ENCODE measurements at places on chromosomes 6 and 20.
A peak's percentile ranks its signal among the peaks of the same experiment; 100 is the strongest.

GRCh38 chr20:40486297-40486696 is 202.7 kb downstream of the MAFB start:
- DNase-seq, result no peak

DNA sequence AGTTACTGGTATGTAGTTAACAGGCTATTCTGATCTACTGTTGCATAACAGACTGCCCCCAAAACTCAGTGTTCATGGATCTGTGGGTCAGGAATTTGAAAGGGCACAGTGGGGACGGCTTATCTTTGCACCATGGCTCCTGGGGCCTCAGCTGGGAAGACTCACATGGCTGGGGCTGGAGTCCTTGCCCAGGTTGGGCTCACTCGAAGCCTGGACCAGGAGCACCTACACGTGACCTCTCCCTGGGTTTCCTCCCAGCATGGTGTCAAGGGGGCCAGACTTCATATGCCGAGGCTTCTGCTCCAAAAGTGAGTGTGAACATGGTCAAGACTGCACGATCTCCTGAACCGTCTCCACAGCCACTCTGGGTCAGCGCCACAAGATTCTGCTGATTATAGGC is 11.7 kb downstream of the SYNDIG1 start:
- DNase-seq, result no peak

DNA sequence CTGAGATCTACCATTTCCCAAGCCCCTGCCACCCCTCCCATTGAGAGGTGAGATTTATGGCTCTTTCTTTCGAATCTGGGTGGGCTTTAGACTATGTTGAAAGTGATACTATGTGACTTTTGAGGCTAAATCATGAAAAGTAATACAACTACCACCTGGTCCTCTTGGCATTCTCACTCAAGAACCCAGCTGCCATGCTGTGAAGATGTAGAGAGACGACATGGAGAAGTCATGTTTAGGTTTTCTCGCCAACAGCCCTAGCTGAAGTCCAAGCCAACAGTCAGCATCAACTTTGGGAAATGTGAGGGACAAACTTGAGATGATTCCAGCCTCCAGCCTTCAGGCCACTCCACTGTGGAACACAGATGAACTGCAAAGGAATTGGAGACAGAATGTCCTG is 108.7 kb downstream of the SCP2D1 start:
- DNase-seq, result no peak

- DNase-seq, result no peak
These were observed 191.8 kb upstream of the ARG1 start for GRCh38 chr6:131381052-131381708.

GRCh38 chr6:89025633-89026032 is 54.9 kb upstream of the PNRC1 start:
- no peak for DNase-seq

DNA sequence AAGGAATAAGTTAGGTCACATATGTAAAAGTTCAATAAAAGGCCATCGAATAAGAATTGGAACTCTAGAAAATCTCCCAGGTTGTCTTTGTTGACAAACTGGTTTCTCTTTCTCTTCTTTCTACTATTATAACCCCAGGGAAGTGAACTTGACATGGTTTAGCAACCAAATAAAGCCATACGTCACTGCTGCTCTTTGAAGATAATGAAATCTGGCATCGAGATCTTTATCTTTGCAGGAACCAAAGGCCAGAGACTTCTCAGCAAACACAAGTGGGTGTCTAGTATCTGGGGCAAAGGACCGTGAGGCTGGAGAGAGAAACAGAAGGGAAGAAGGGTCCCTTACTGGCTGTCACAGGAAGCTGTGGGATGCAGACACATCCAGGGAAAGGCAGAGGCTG is 286.7 kb upstream of the CDYL start:
- no peak for DNase-seq

GRCh38 chr6:154513601-154514320 is 3.3 kb upstream of the CNKSR3 start:
- DNase-seq, result no peak

DNA sequence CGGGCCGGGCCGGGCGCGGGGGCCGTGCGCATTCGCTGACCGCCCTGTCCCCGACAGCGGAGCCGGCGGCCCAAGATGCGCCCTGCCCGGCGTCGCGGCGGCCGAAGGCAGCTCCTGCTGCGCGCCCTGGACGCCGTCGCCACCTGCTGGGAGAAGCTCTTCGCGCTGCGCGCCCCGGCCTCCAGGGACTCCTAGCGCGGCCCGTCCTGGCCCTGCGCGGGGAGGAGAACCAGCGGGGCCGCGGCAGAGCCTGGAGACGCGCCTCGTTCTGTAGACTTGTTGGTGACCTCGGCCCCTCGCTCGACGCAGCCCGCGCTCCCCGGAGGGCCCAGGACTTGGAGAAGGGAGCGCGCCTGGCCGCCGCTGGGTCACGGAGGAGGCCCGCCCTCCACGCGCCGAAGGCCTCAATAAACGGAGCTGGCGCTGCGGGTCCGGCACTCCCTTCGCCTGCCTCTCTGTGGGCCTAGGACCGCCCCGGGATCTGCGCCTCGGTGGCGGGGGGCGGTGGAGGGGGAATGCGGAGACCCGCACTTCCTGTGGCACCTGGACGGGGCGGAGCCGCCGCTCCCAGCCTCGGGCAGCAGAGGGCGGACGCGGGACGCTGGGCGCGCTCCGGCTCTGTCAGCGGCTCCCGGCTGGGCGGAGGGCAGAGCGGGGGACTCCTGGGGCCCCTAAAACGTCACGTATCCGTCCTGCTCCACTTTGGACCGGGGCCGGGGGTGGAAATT is 2.7 kb downstream of the C20orf204 start:
- DNase-seq, result peak; percentile 64

GRCh38 chr6:1840491-1841121 is 230.9 kb downstream of the FOXC1 start:
- no peak for DNase-seq

- DNase-seq, result no peak
These were observed 84.9 kb downstream of the THBS2 start for GRCh38 chr6:169168706-169169105.

DNA sequence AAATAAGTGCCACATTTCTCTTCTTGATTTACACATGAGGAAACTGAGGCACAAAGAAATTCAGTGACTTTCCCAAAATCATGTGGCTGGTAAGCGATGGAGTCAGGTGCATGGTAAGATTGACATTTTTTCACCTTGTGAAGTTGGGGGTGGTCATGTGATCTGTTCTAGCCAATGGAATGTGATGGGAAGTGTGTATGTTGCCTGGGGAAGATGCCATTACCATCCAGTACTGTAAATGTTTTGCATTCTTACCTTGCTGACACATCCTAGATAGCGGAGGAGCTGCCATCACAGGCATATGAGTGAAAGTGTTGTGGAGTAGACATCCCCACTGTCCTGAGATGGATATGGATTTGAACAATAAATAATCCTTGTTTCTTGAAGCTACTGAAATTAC is 499.6 kb upstream of the SULF2 start:
- no peak for DNase-seq

- DNase-seq, result no peak
These were observed 11.9 kb downstream of the ADGRF4 start for GRCh38 chr6:47710295-47710694.

Data from T-helper 1 cell (primary cell).